ENCODE measurements at places on chromosomes 7 and 10.

DNA sequence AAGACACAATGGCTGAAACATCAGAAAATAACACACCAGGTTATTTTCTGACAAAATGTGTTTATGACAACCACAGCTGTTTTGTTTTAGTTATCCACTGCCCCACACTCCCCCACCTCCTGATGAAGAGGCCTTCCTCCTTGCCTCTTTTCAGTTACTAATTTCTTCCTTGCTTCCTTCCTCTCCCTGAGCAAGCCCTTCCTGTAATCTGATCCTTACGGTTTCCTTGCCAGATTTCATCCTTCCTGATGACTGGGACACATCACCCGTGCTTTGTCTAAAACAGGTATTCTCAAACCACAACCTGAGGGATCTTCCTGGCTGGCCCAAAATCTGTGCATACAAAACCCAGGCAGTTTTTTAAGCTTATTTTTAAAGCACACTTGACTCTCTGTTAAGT, 39.4 kb downstream of the CHST15 start:
- no peak for DNase-seq

DNA sequence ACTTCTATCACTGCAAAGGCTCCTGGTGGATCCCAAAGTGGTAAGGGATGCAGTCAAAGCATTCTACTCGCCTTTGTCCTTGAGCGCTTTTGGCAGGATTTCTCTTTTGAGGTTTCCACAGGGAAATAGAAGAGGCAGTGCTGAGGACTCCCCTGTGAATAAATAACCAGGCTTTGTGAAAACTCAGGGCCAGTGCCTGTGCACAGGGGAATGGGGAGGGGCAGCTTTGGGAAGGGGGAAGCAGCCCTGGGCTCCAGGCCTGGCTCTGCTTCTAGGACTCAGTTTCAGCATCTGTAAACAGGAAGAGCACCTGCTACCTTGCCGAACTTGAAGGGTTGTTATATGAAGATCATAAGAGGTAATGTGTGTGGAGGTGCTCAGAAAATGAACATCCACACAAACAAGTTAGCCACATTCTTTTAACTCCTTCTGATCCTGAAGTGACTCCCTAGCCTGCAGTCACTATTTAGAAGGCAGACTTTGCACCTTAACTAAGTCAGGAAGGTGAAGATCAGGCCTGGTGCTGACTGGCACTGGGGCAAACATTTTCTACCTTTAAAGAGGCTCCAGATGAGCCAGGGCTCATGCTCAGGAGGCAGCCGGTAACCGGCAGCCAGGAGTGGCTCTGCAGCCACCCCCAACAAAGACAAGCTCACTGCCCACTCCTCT, 22.5 kb upstream of the MMP21 start:
- DNase-seq, result no peak

GRCh38 chr10:60663850-60664249, 114.4 kb upstream of the CDK1 start:
- DNase-seq, result no peak

DNA sequence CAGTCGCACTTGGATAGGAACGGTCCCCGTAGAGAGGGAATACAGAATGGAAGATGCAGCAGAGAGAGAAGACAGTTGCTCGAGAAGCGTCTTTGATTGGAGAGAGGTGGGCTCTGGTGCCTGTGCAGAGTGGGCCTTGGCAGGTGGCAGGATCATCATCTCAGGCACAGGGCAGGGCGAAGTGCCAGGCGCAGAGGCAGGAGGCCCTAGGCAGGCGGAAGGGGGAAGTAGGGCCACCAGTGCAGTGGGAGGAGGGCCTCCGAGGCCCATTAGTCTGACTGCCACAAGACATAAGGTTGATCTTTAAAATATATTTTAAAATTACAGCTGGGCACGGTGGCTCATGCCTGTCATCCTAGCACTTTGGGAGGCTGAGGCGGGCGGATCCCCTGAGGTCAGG, 10.1 kb downstream of the CARD11 start:
- no peak for DNase-seq

DNA sequence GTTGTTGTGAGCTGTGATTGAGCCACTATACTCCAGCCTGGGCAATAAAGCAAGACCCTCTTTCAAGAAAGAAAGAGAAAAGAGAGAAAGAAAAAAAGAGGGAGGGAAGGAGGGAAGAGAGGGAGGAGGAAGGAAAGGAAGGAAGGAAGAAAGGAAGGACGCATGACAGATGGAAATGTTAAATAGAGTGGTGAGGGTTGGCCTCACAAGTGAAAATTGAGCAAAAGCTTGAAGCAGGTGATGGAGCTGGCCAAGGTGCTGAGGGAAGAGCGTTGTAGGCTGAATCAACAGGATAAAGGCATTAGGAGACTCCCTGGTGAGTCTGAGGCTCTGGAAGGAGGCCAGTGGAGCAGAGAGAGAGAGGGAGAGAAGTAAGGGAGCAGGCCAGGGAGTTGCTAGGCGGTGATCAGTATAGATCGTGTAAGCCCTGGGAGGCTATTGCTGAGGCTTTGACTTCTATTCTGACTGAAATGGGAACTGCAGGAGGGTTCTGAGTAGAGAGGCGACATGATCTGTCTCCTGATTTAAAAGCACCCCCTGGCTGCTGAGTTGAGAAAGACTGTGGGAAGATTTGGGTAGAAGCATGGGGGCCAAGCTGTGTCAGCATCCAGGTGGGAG, 26.5 kb upstream of the TMEM248 start:
- peak; percentile 11 for DNase-seq

DNA sequence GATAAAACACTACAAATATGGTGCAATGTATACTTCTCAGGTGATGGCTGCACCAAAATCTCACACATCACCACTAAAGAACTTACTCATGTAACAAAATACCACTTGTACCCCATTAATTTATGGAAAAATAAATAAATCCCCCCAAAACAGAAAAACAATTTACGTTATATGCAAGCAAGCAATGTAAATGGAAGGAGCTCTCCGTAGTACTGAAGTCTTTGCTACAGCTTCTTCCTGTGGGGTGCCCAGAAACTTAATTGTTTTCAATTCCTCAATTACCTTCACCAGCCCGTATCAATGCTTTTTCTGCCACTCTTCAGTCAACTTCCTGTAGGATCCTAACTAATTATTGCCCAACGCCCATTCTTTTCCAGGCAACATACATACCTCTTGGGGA, 138.1 kb downstream of the RELN start:
- DNase-seq, result no peak

DNA sequence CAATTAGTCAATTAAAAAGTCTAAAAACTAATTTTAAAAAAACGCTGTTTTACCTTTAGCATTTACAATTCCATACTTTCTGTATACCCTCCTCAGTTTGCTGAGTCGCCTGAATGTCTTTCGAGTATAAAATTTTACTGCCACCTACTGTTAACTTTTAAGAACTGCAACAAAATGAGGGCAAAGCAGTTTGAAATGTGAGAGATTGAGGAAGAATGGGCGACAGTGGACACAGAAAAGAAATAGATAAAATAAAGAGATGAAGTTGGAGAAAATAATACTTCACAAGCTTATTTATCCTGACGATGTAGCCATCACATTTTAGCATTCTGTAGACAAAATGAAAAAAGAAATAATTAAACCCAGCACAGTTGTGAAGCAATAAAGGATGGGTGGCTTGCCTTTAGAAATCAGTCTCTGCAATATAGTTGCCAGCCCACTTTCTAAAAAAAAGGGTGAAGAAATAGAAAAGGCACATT, 110.8 kb upstream of the PTN start:
- peak; percentile 43 for DNase-seq

DNA sequence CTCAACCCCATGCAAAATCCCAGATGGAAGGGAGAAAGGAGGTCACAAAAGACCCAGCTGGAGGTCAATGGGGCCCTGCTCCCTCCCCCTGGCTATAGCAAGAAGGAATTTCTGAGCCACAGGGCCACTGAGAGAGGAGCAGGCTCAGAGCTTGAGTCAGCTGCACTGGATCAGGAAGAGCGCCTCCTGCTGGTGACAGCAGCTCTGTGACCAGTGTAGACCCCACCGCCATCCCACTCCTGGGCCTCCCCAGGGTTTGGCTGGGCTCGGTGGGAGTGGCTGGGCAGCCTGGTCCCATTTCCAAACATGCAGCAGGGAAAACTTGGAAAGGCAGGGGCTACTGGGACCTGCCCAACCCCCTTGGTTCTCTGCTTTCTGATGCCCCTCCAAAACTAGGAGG, 31.5 kb upstream of the PRLHR start:
- no peak for DNase-seq

- DNase-seq, result no peak
Measured at GRCh38 chr7:127711872-127712271, 59.9 kb downstream of the SND1 start.

DNA sequence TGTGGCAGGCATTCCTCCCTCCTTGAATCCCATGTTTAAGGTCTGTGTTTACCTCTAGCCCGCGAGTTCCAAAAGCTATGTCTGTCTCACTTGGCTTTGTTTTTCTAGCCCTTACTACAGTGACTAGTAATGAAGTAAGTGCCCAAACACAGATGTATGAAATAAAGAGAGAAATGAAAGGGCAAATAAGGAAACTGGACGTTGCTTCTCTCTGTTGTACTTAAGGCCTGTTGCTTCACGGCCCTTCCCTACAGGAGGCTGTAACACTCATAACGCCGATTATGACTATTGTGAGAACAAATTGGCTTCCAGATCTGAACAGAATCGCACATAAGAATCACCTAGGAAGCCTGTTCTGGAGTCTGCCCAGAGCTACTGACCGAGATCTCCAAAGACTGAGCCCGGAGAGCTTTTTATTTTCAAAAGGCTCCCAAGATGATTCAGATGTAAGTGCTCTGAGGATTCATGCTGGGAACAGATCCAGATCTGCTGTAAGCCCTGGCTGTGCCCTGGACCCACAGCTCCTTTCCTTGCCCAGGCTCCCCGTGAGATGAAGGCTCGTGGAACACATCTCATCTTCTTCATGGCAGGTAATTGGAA, 432.6 kb downstream of the SDK1 start:
- no peak for DNase-seq

DNA sequence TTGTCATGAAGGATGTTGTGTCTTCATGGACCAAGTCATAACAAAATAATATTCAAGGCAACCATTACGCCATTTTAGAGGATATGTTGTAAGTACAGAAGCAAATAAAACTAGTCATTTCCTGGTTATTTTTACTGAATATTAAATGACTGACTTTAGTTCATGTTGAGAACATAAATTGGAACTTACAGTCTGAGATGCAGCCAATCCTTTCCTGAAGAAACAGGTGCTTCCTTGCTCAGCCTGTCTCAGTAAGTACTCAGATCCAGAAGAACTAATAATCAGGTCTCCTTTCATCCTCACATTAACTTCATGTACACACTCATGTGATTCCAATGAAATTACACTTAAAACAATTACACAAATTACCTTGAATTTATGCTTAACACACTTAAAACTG, 12.3 kb downstream of the SEMA3A start:
- DNase-seq, result no peak

DNA sequence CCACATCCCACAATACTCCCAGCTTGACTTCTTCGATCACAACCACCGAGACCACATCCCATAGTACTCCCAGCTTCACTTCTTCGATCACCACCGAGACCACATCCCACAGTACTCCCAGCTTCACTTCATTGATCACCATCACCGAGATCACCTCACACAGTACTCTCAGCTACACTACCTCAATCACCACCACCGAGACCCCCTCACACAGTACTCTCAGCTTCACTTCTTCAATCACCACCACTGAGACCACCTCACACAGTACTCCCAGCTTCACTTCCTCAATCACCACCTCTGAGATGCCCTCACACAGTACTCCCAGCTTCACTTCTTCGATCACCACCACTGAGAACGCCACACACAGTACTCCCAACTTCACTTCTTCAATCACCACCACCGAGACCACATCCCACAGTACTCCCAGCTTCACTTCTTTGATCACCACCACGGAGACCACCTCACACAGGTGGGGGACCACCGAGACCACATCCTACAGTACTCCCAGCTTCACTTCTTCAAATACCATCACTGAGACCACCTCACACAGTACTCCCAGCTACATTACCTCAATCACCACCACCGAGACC, 8.6 kb downstream of the MUC3A start:
- DNase-seq, result no peak

GRCh38 chr10:4437791-4438190, 388.2 kb upstream of the AKR1E2 start:
- no peak for DNase-seq

GRCh38 chr7:159056737-159057136, 87.9 kb downstream of the VIPR2 start:
- no peak for DNase-seq

GRCh38 chr7:12756821-12757220, 69.4 kb downstream of the ARL4A start:
- DNase-seq, result no peak

DNA sequence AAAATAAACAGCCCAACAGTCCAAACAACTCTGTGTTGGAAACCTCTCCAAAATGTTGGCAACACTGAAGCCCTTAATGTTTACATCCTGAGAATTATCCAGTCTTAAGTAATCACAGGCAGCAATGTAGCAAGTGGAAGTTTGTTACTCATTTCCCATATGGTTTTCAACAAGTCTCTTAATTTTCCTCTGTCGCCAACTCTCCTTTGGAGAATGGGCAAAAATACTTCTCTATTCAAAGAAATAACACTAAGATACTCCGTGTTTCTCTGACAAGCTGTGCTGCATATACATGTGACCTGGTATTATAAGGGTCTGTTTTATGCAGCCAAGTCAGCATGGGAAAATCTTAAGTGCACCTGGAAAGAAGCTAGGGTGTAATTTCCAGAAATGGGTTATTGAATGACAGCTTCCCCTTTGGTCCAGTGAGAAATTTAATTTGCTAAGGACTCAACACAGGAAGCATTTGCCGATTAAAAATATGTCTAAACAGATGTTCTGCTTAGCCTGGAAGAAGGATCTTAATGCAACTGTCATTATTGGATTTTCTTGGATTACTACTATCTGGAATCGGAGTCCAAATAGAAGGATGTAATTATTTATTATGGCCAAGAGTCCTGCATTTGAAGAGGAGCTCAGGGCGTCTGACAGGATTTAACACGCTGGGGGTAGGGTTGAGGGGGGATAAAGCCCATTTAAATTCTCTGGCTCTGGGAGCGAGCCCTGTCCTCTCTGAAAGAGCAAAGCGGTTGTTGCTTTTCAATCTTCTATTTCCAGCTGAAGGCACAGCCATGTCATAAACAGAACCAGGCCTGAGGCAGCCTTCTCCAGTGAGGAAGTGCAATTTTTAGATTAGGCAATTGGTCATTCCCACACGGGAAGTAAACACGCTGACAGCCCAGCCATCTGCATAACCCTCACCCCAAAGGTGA, 73.1 kb downstream of the TLL2 start:
- no peak for DNase-seq

- DNase-seq, result no peak
Measured at GRCh38 chr10:118800920-118801319, 46.1 kb upstream of the CACUL1 start.

GRCh38 chr10:20110125-20111100, 294.2 kb downstream of the PLXDC2 start:
- DNase-seq, result no peak
